Activated naive CD4-positive, alpha-beta T cell treated with anti-CD3 and anti-CD28 coated beads, Interleukin-2, amount 10 ng/mL, durations not matched to agents 7 days and 5 days (primary cell): ENCODE measurements at places on chromosomes 4 and X.

DNA sequence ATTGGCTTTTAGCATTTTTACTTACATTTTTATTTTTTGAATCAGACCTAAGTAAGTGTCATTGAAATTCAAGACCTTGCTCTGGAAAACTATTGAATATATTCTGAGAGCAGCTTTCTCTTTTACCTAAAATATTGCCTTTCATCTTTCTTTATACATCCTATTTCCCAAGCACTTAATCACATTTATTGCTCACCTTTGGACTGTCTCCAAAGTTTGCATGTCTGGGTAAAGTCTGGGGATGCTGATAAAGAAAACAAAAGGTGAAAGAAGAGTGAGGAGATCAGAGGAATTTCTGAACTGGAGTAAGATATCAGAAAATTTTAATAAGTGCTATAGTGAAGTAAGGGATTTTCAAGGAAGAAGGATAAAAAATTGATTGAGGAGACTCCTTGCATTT, 308.5 kb upstream of the AADAT start:
- DNase-seq = no peak

DNA sequence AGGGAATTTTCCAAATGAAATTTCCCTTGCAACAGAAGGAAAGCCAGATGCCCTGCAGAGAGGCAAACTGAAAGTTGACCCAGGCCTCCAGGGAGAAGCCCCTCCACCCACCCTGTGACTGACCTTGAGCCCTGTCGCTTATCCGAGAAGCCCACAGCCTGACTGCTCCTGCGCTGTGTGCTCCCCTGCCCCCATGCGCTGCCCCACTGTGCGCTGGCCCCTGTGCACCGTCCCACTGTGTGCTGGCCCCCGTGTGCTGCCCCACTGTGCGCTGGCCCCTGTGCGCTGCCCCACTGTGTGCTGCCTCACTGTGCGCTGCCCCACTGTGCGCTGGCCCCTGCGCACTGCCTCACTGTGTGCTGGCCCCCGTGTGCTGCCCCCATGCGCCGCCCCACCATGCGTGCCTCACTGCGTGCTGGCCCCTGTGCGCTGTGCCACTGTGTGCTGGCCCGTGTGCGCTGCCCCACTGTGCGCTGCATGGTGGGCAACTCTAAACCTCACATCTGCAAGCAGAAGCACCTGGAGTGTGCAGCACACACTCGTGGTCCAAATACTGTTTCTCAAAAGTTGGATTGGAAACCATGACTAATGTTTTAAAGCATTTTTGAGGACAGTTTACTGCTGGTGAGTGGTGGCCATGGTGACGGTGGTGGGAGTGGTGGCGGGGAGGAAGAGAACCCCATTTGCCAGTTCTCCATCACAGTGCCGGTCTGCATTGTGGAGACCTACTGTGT, 8.3 kb upstream of the GRPEL1 start:
- no peak for DNase-seq

- DNase-seq = peak; percentile 21
Measured at GRCh38 chrX:20060961-20061748, 55.6 kb downstream of the MAP7D2 start.

DNA sequence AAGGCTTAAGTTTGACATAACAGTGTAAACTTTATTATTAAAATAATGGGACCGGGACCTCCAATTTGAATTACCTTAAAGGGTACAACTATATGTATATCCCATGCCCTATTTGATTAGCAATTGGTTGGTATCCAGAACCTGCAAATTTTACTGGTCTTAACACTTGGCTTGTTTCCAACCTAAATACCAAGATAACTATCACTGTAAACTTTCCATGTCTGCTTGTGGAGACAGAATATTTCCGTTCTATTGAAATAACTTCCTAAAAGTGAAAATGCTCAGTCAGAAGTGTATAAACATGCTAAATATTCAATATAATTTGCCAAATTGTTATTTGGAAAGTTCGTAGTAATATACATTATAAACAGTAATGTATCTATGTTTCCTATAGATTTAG, 154.0 kb downstream of the TMEM47 start:
- no peak for DNase-seq

DNA sequence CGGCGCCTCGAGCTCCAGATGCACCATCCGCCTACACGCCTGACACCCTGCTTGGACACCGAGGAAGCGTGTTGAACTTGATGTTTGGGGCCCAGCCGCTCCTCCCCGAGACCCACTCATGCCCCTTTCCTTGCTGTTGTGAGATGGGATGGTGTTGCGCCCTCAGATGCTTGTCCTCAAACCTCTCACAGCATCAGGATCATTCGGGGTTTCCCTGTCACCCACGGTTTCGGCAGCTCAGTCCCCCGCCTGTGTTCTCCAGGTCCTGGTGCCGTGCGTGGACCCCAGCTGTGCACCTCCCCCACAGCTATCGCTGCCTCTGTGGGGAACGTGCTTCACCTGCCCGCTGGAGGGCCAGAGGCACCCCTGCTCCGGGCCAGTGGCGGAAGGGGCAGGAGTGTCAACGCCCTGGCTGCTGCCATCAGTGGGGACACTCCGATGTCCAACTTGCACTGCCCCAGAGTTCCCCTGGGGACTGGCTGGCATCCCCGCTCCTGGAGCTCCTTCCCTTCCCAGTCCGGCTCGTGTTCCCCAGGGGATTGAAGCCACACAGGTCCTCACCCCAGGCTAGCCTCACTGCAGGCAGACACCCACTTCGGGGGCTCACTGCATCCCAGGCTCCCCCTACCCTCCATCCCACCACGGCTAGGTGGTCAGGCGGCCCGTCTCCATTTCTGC, 82.3 kb upstream of the ADRA2C start:
- DNase-seq = no peak

- no peak for DNase-seq
Measured at GRCh38 chr4:111842336-111842735, 302.9 kb upstream of the FAM241A start.

- no peak for DNase-seq
Measured at GRCh38 chr4:56973336-56973735, 4.1 kb downstream of the NOA1 start.
